Pericardium fibroblast (primary cell): ENCODE measurements at places on chromosomes 1 and 21. TPM values are rescaled to one million over a fixed set of nuclear protein-coding genes. Genes with fewer than 3 reads are reported as not detected.

NAXE gene
- 61.6 and 67.2 TPM in 2 replicates for total RNA-seq

TMPRSS3 gene
- total RNA-seq, result not detected in 2 replicates

TACSTD2 gene
- under 0.01 TPM in 1 of 2 replicates, not detected in the other for total RNA-seq

ARHGEF16 gene
- 0.23 TPM in 1 of 2 replicates, not detected in the other for total RNA-seq
